ENCODE measurements at places on chromosomes 1 and 21. TPM values are rescaled to one million over a fixed set of nuclear protein-coding genes. Genes with fewer than 3 reads are reported as not detected.

Gene C1orf21
- total RNA-seq, result 37.7 TPM

Gene CRYZ
- total RNA-seq, result 62.5 TPM

Gene RIIAD1
- not detected for total RNA-seq

Gene CFH
- 1.1 TPM for total RNA-seq

Gene KCNC4
- 1.8 TPM for total RNA-seq

Gene KRTAP19-1
- not detected for total RNA-seq

Gene EPRS1
- total RNA-seq, result 135 TPM

Gene TSPAN2
- 0.32 TPM for total RNA-seq

Gene GJA9
- 0.27 TPM for total RNA-seq

Gene ENSA
- 144 TPM for total RNA-seq

Gene GNAT2
- total RNA-seq, result not detected

Gene E2F2
- 0.95 TPM for total RNA-seq

Gene AKT3
- 5.7 TPM for total RNA-seq

Gene LGR6
- 0.78 TPM for total RNA-seq

Gene DMRTA2
- not detected for total RNA-seq

Gene SLC25A34
- 0.44 TPM for total RNA-seq

Gene HORMAD1
- total RNA-seq, result not detected

Gene ARHGEF10L
- 4.7 TPM for total RNA-seq

Gene CA6
- not detected for total RNA-seq

Gene KLHDC9
- 2.0 TPM for total RNA-seq

Gene TPTE
- total RNA-seq, result not detected

Gene DSTYK
- total RNA-seq, result 8.8 TPM

Gene KRTAP10-7
- not detected for total RNA-seq

Gene ATP6V1G3
- not detected for total RNA-seq

Gene LEFTY2
- total RNA-seq, result not detected

Gene LRRIQ3
- 2.1 TPM for total RNA-seq

Data from foreskin keratinocyte (primary cell).